A549 (cell line): ENCODE measurements at places on chromosomes 3 and 15. TPM values are rescaled to one million over a fixed set of nuclear protein-coding genes. Genes with fewer than 3 reads are reported as not detected.

The TTC23 gene
- polyA plus RNA-seq, result 16.5 to 17.4 TPM (median 17.4 TPM) in 3 replicates

The DISP2 gene
- 0.39 to 0.82 TPM (median 0.56 TPM) in 3 replicates for polyA plus RNA-seq

The IL16 gene
- 0.05 to 0.09 TPM in 2 of 3 replicates, not detected in the other for polyA plus RNA-seq

The GOLGA8T gene
- 0.96 to 2.1 TPM (median 1.3 TPM) in 3 replicates for polyA plus RNA-seq

The MCTP2 gene
- not detected in 3 replicates for polyA plus RNA-seq

The CCR9 gene
- polyA plus RNA-seq, result not detected in 3 replicates

The CATSPER2 gene
- polyA plus RNA-seq, result 1.2 to 2.0 TPM (median 1.2 TPM) in 3 replicates

The ECE2 gene
- not detected in 3 replicates for polyA plus RNA-seq

The DAZL gene
- not detected in 3 replicates for polyA plus RNA-seq

The TEX55 gene
- polyA plus RNA-seq, result not detected in 3 replicates

The LNP1 gene
- 1.3 to 1.8 TPM (median 1.6 TPM) in 3 replicates for polyA plus RNA-seq

The RETNLB gene
- not detected in 3 replicates for polyA plus RNA-seq

The GRAMD1C gene
- polyA plus RNA-seq, result 0.32 to 0.84 TPM (median 0.70 TPM) in 3 replicates

The ACSBG1 gene
- 0.03 to 0.15 TPM (median 0.05 TPM) in 3 replicates for polyA plus RNA-seq

The CILP gene
- polyA plus RNA-seq, result 0.07 to 0.09 TPM (median 0.09 TPM) in 3 replicates
